Fibroblast of skin of back (primary cell): ENCODE measurements at places on chromosomes 7 and 10.

- DNase-seq, result no peak
Observed at GRCh38 chr7:69947998-69948397, 349.7 kb downstream of the AUTS2 start.

- peak; percentile 36 for DNase-seq
Observed at GRCh38 chr7:5510426-5511045, 86.9 kb upstream of the TNRC18 start.

DNA sequence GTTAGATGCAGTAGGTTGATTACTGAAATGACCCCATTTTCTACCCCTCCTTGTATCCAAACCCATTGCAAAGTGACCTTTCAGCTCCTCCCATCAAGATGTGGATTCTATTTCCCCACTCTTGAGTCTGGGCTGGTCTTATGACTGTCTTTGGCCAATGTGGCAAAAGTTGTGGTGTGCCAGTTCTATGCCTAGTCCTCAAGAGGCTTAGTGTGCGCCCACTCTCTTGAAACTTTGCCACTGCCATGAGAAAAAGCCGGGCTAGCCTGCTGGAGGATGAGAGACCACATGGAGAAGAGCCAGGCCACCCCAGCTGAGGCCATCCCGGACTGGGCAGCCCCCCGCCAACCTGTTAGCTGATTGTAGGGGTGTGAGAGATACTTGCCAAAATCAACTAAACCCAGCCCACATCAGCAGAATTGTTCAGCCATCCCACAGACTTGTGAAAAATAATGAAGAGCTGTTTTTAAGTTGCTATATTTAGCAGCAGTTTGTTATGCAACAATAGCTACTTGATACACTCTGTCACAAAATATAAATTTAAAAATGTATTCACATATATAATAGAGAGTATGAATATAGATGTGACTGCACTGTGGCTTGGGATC is 131.0 kb upstream of the PALS2 start:
- no peak for DNase-seq

DNA sequence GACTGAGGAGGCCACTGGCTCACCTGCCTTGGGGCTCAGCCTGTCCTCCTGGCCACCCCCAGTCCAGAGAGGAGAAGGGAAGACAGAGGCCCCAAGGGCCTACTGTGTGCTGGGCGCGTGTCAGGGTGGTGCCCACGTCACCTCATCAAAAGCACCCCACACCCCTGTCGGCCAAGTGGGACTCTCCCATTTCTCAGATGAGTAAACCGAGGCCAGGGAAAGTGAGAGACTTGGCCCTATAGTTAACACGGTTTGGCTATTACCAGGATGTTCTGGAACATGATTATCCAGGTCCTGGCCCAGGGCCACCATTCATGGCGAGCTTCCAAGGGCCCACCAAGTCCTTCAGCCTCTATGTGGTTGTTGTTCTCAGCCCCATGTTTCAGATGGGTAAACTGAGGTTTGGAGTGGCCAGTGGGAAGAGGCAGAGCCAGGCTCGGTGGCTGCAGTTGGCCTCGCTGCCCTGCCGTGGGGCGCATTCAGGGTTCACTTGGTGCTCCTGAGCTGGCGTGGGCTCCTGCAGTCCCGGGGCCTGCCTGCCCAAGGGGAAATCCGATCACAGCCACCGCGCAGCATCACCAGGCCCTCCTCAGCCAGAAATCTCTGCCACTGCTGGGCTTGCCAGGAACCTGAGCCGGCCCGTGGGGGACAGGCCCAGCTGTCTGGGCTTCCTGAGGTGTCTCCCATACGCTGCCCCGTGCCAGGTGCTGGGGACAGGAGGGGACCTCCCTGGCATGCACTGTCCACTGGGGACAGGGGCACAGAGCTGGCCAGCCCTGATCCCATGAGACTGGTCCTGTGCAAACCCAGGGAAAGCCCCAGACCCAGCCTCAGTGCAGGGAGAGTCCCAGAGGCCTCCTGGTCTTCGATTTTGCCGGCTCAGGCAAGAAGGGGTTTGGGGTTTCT is 117.7 kb upstream of the TNRC18 start:
- no peak for DNase-seq

- peak; percentile 85 for DNase-seq
Observed at GRCh38 chr10:126153711-126154628, 234.3 kb downstream of the ADAM12 start.

- no peak for DNase-seq
Observed at GRCh38 chr7:64101943-64102655, 56.9 kb downstream of the ZNF727 start.

DNA sequence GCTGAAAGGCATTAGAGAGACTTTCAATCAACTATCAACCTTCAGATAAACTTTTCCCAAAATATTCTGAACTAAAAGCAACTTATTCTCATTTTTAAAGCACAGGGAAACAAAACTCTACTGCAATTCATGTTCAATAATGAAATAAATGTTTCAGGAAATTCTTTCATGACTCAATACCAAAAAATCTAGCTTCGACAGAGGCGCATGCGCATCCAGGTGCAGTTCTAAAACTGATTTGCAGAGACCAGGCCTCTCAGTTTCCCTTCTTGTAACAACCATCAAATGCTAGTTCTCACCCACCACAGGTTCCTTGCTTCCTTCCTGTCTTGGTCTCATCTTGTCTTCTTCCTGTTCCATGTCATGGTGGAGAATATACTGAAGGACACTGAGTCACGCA is 55.3 kb upstream of the NRBF2 start:
- DNase-seq, result peak; percentile 6

DNA sequence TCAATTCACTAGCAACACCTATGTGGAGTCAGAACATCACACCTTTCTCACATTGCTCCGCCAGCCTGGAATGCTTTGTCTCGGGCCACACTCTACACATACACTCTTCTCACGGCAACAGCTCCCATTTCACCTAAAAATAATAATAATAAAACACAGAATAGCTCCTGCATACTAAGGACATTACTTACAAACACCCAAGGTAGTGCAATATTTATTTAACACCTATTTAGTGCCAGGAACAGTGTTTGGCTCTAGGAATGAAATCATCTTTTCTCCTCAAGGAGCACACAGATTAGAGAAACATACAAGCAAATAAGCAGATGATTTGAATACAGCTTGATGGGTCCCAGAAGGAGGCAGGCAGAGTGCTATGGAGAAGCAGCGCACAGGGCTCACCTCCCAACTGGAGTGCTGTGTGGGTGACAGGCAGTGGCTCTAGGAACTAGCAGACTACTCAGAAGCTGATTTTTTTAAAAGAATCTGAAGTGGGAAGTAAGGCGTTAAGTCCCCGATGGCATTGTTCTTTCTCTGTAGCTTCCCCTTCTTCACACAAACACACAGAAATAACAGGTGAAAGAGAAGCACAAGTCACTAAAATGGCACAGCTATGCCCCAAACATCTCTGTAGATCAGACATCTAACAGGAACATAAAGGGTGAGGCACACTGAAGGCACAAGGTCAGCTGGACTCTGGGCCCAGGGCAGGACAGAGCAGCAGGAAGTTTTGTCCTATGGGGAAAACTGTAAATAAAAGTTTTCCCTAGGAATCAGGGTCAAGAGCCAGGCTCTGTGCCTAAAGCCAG is 16.7 kb downstream of the USP6NL start:
- no peak for DNase-seq

- peak; percentile 6 for DNase-seq
Observed at GRCh38 chr7:112206991-112207592, 597 bp downstream of the ZNF277 start.

GRCh38 chr10:99569253-99569939 is 36.7 kb downstream of the NKX2-3 start:
- DNase-seq, result no peak

- DNase-seq, result no peak
Observed at GRCh38 chr7:18338910-18339523, 156.5 kb upstream of the HDAC9 start.

DNA sequence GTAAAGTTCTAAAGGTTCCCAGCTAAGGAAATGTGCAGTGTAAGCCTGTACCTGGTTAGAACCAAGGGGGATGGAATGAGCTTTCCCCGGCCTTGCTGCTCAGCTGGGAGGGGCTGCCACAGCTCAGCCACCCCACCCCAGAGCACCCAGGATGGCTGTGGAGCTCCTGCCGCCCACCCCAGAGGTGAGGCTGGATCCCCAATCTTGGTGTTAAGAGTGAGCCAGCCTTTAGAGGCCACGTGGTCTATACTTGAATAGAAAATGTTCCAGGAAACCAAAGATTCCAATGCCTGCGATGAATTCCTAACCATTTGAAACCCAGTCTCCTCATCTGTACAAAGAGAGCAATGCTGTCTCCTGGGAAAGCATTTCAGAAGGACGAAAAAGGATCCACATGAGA is 16.5 kb downstream of the DIP2C start:
- DNase-seq, result no peak

DNA sequence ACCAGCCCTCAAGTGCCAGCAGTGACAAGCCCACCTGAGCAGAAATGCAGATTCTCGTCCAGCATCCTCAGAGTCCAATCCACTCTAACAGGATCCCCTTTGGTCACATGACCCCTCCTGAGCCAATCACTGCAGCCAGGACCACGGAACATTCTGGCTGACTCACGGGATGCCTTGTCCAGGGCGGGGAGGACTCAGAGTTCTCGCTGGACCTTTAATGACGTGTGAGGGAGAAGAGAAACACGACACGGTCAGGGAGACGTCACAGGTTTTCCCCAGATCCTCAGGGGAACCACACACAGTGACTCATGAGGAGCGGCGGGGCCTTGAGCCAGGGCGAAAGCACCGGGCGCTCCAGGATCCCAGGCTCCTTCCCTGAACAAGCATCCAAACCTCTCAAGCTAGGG is 155.7 kb downstream of the PTPRN2 start:
- DNase-seq, result peak; percentile 70

- DNase-seq, result no peak
Observed at GRCh38 chr10:97412891-97413304, 11.8 kb upstream of the RRP12 start.

DNA sequence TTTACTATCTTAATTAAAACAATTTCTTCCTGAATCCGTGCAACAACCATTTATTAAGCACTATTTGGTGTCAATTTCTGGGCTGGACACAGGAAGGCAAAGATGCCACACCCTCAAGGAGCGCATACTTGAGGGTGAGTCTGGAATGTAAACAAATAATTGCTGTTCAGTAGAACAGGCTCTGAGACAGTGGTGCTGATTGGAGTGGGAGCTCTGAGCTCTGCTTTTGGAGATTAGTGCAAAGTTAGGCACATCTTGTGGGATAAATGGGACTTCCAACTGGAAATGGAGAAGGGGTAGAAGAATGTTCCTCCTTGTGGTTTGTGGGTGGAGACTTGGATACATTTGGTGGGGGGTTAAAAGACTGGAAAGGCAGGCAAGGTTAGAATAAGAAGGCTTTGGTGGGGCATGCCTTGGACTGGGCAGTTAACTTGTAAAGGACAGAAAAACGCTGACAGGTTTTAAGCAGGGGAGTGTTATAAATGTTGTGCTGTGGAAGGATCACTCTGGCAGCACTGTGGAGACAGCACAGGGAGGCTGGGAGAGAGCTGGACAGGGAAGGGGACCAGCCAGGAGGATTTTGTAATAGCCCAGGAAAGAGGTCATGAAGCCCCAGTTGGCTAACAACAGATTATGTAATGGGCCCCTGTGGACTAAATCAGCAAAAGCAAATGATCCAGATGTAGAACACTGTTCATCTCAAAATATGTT is 80.7 kb downstream of the ZNF365 start:
- peak; percentile 76 for DNase-seq

GRCh38 chr10:59138052-59138451 is 38.4 kb upstream of the PHYHIPL start:
- DNase-seq, result no peak

DNA sequence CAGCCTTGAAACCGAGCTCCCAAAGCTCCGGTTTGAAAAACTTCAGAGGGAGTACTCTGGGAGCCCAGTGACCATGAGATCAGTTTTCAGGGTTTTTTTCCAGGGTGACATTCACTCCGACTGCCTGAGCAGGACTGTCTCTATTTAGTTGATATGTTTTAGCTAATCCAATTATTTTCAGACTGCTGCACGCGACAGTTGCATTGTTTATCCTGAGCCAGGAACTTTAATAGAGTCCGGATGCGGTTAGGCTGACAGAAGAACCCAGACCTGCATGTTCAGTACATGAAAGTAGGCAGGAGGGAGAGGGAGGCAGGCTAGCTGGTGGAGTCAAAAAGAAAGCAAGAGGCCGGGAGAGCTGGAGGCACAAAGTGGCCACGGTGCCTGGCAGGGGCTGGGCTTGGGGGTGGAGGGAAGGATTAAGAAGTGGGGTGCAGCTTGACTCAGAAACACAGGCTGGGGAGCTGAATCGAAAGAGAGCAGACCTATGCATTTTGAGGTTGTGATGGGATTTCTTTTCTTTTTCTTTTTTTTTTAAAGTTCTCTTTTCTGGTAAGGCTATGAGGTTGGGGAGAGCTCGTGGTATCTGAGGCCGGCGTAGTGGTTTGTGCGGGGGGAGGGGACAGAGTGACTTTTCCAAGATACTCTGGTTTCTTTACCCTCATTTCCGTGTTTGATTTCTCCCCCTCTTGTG is 5.7 kb downstream of the GATA3 start:
- peak; percentile 18 for DNase-seq

- DNase-seq, result no peak
Observed at GRCh38 chr10:42755028-42755451, 27.6 kb upstream of the BMS1 start.

DNA sequence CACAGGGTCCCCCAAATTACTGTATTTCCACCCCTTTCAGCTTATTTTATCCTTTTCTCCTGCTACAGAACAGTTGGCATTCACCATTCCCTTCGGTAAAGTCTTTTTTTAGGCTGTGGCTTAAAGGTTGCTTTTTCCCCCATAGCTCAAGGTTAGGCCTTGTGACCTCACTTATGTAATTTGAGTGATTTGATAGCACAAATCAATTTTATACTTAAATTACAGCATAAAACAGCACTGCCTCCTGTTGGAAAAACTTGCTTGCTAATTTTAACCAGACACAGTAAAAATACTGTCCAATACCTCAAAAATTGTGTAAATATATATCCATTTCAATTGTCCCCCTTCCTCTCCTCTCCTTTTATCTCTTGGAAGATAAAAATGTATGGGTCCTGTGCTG is 7.1 kb downstream of the GIMAP1 start:
- DNase-seq, result no peak

GRCh38 chr7:41796331-41796730 is 93.4 kb upstream of the INHBA start:
- DNase-seq, result peak; percentile 18

- DNase-seq, result no peak
Observed at GRCh38 chr7:158322616-158323530, 264.8 kb downstream of the PTPRN2 start.

GRCh38 chr10:17046989-17047388 is 82.6 kb downstream of the CUBN start:
- no peak for DNase-seq
